ENCODE measurements at places on chromosomes 12 and 14.

DNA sequence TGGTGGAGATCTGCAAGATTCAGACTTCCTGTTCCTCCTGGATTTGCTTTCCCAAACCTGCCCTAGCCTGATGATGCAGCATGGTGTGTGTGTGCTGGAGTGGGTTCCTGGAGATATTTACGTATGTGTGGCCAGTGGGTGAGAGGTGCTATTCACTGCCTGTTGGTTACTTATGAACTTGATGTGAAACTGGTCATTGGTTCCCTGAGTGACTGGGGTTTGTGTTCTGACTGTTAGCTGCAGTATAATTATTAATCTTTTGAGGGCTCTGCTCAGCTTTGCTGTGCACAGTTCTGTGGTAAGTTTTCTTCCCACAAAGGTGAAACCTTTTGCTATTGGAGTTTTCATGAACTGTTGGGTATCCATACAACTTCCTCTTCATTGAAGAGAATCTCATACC, 541.8 kb upstream of the FBXO33 start:
- no peak overlapping the region for H3K4me3 ChIP-seq
- DNase-seq = no peak
- H3K36me3 ChIP-seq = no peaks in the 10 kb centered on the region
- no peaks in the 10 kb centered on the region for H3K4me1 ChIP-seq
- H3K27ac ChIP-seq = no peak overlapping the region

GRCh38 chr12:101666052-101666728, 31.2 kb upstream of the CHPT1 start:
- H3K27ac ChIP-seq = no peak overlapping the region
- no peak overlapping the region for H3K4me3 ChIP-seq
- no peaks in the 10 kb centered on the region for H3K27me3 ChIP-seq
- no peaks in the 10 kb centered on the region for H3K36me3 ChIP-seq

DNA sequence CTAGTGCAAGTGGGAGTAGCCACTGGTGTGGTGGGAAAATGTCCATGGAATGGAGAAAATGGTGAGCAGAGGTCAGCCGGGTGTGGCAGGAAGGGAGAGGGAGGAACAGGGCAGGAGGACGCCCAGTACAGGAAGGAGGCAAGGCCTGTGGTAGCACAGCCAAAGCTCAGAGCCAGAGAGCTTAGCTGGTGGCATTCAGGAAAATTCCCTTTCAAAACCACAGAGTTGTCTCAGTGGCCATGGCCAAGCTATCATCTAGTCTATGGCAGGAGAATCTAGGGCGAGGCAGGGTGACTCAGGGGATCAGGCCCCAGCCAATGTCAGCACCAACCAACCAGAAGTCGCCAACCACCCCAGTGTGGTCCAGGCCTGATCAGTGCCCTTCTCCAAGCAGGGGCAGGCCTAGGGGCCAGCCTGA, 67.7 kb upstream of the DDX11 start:
- no peak for DNase-seq
- H3K4me1 ChIP-seq = no peaks in the 10 kb centered on the region
- no peak overlapping the region for H3K4me3 ChIP-seq

DNA sequence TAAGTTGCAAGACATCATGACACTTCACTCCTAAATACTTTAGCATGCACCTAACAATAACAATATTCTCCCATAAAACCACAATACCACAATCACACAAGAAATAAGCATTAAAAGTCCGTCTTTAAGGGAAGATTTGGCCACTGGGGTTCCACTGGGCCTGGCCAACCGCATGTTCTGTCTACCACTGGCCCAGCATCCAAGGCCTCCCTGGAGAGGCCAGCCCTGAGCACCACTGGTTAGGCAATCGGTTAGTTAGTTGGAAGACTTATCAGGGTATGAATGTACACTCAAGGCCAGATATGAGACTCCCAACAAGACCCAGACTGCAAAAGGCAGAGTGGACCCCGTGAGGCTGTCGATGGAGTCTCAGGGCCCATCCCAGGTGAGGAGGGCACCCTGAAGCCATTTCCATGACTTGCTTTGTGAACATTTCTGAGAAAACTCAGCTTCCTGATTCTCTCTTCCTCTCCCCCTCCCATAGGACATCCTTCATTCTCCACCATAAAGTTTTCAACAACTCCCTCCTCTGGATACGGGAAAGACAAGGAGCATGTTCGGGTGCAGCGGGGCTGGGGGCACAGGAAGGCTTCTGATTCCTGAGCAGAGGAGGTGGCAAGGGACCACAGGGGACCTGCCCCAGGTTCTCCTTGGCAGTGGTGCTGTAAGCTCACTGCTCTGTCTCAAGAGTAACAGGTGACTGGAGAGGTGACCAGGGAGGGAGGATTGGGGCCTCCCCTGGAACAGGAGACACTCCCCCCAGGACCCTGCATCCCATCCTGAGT, 5.9 kb downstream of the PXN start:
- H3K27me3 ChIP-seq = no peaks in the 10 kb centered on the region
- H3K4me3 ChIP-seq = no peak overlapping the region
- peaks cover 36% of the 10 kb centered on the region for H3K4me1 ChIP-seq
- H3K36me3 ChIP-seq = no peaks in the 10 kb centered on the region
- no peak for DNase-seq

DNA sequence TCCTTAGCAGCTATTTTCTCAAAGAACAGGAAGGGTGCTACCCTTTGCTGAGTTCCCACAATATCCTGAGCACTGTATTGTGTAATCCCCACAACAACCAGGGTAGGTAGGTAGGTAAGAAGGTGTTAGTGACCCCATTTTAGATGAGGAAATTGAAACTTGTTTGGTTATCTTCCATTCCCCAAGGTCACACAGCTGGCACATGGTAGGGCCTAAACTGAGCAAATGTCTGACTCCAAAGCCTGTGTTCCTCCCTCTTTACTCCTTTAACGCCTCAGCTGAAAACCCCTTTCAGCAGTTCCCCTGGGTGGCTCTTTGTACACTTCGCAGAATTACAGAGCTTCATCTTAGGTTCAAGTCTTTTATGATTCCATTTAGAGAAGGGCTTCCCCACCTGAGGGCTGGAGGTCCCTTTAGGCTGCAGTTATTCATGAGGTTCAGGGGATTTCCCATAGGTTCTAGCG, 26.5 kb upstream of the RIC8B start:
- no peak for DNase-seq
- no peak overlapping the region for H3K4me3 ChIP-seq
- H3K4me1 ChIP-seq = no peaks in the 10 kb centered on the region
- no peaks in the 10 kb centered on the region for H3K36me3 ChIP-seq

- no peak for DNase-seq
- H3K4me1 ChIP-seq = no peaks in the 10 kb centered on the region
- no peak overlapping the region for H3K27ac ChIP-seq
- H3K4me3 ChIP-seq = no peak overlapping the region
- H3K36me3 ChIP-seq = no peaks in the 10 kb centered on the region
Measured at GRCh38 chr12:119410396-119410795, 75.9 kb downstream of the CCDC60 start.

- no peaks in the 10 kb centered on the region for H3K36me3 ChIP-seq
- H3K4me3 ChIP-seq = no peak overlapping the region
- H3K27me3 ChIP-seq = no peaks in the 10 kb centered on the region
- no peak overlapping the region for H3K27ac ChIP-seq
Measured at GRCh38 chr14:63938198-63939005, 85.6 kb downstream of the SYNE2 start.

- no peaks in the 10 kb centered on the region for H3K4me1 ChIP-seq
- H3K36me3 ChIP-seq = no peaks in the 10 kb centered on the region
- no peaks in the 10 kb centered on the region for H3K27me3 ChIP-seq
- no peak for DNase-seq
- H3K27ac ChIP-seq = no peak overlapping the region
- no peak overlapping the region for H3K4me3 ChIP-seq
Measured at GRCh38 chr14:36066636-36067035, 109.9 kb downstream of the PTCSC3 start.

DNA sequence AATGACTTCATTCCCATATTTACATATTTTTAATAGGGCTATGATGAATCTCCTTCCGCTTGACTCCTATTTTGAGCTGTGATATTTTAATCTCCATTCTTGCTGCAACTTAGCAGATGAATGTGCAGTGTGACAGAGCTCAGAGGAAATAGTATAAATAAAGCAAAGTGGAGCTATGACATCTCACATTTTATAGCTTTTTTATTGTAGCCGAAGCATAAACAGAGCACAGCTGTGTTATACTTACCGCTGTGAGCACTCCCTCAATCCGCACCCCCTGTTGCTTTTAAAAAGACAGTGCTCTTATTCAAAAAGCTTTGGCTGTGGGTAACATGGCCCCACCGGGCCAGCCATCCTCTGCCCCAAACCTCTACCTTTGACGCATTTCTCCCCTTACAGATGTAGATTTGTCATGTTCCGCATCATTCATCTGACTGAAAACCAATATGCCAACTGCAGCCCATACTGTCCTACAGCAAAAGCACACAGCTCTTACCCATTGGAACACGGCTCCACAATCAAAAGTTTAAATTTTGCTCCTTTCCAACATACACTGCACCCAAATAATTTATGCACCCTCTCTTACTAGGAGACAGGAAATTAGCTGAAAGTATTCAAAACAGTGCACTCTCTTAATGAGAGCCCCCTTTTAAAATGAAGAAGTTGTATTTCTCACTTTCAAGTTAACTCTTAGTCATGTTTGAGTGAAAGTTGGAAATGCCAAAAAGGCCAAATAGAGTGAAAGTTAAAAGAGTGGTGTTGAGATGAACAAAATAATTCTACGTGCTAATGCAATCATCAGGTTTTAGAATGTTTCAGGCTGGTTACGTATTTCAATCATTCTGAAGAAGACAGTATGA, 429.3 kb upstream of the SOX5 start:
- H3K27me3 ChIP-seq = no peaks in the 10 kb centered on the region
- no peak overlapping the region for H3K4me3 ChIP-seq
- H3K36me3 ChIP-seq = no peaks in the 10 kb centered on the region
- no peak for DNase-seq
